ENCODE measurements at places on chromosomes 5 and 9.

- no peak for DNase-seq
These were observed 57.1 kb downstream of the COL23A1 start for GRCh38 chr5:178533136-178533535.

GRCh38 chr5:170552621-170553115, 48.8 kb downstream of the KCNIP1 start:
- DNase-seq: no peak

GRCh38 chr9:119792242-119792641, 423.0 kb upstream of the BRINP1 start:
- peak; percentile 17 for DNase-seq

DNA sequence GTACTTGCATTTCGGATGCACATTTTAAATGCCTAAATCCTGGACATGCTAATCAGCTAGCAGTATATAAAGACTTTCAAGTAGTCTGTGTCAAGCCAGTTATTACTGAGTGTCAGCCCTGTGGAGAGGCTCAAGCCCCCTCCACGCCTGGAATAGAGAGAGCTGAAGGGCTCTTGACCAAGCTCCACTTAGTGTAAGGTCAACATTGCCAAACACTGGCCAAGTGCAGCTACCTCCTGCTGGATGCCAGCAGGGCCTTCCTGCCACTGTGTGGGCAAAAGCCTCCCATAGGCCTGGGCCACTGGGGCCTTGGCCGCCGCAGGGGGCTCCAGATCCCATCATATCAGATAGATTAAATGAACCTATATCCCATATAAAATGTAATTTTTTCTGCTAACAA, 239.4 kb upstream of the PANK3 start:
- DNase-seq: peak; percentile 80

DNA sequence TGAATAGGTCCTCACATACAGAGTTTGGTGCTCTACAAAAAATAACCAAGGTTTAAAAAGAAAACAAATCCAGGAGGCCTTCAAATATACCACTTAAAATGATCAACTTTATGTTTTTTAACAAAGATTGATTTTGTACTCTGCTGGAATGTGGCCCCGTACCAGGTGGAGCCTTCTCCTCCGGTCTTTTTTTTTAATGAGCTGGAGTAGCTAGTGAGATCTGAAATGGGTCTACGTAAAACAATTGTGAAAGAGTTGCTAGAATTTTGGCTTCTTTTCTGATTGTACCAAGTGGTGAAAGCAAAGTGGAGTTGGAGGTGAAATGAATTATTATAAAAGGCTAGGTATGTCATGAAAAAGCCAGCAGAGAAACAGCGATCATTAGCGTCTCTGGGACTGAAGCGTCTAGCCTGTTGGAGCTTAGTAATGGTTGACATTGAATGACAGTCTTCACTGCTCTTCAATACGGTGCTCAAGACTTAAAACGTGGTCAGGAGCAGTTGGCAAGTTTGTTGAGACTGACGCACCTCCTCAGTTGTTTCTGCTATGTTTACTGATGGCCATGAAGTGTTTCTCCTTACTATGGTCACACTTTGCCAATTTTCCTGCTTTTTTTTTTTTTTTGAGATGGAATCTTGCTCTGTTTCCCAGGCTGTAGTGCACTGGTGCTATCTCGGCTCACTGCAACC, 84.4 kb downstream of the DAPK1 start:
- no peak for DNase-seq

- DNase-seq: no peak
These were observed 236.6 kb downstream of the DEPDC1B start for GRCh38 chr5:60463179-60463868.

DNA sequence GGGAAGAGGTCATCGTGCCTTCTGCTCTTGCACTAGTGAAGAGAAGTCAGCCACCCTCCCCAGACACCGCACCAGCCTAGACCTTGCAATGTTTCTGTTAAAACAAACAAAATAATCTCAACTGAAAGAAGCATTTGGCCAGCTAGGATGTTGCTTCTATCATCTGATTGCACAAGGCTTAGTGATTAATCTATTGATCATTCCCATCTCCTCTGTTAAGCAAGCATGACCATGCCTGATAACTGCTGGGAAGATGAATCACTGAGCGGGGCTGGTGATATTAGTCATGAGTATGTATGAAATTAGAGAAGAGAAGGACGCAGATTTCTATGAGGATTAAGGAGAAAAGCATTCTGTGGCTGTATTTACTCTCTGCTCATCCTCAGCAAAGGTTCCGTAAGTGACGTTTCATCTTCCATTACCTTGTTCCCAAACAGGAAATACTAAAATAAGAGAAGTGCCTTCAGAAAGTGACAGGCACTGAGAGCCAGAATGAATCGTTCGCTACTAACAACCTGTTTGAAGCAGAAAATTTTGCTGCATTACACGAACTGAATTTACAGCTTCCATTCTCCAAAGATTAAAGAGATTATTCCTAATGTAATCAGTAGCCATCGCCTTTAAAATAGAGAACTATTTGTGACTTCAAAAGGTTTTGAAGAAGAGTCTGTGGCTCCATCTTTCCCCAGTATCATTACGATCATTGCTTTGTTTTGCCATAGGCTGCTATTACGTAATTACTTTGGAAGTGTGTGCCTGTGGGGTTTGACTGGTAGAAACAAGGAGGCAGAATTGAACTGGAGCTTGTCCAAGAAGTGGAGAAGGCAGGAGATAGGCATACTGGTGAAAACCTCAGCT, 219.1 kb downstream of the MED10 start:
- no peak for DNase-seq

GRCh38 chr5:140794595-140795258, at the start of gene PCDHA2:
Gene PCDHA2 (plus strand): TSS chr5:140794852.
- DNase-seq: no peak

All from NCI-H524 (cell line).